ENCODE measurements at places on chromosomes 7 and 10.

DNA sequence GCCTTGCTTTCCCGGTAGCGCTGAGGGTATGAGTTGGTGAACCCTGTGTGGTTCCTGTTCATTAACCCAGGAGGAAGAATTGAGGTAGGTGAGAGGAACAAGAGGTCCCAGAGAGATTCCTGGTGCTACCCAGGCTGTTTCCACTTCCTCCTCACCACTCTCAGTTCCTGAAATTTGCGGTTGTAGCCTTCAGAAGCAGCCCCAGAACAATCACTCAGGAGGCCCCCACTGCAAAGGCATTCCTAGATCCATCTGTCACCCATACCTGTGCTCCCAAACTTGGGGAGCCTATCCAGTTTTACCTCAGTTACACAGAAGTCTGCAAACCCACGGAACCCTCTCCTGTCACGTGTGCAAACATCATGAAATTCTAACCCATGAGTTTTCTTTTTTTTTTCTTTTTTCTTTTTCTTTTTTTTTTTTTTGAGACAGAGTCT, 9.0 kb upstream of the PIP4K2A start:
- no peak for DNase-seq

GRCh38 chr10:1203216-1203615, 147.0 kb downstream of the WDR37 start:
- no peak for DNase-seq

DNA sequence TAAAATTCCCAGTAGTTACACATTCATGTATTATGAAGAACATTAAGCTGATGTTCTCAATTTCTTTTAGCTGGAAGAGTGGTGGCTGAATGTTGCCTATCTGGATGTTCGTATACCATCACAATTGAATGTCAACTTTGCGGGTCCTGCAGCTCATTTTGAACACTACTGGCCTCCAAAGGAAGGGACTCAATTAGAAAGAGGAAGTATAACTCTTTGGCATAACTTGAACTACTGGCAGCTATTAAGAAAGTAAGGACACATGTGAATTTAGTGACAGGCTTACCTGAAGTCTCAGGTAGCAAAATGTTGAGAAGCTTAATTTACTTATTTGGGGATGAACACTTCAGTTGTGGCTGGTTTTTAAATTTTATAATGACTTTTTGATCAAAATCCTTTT, 15.9 kb downstream of the CROT start:
- DNase-seq: no peak

DNA sequence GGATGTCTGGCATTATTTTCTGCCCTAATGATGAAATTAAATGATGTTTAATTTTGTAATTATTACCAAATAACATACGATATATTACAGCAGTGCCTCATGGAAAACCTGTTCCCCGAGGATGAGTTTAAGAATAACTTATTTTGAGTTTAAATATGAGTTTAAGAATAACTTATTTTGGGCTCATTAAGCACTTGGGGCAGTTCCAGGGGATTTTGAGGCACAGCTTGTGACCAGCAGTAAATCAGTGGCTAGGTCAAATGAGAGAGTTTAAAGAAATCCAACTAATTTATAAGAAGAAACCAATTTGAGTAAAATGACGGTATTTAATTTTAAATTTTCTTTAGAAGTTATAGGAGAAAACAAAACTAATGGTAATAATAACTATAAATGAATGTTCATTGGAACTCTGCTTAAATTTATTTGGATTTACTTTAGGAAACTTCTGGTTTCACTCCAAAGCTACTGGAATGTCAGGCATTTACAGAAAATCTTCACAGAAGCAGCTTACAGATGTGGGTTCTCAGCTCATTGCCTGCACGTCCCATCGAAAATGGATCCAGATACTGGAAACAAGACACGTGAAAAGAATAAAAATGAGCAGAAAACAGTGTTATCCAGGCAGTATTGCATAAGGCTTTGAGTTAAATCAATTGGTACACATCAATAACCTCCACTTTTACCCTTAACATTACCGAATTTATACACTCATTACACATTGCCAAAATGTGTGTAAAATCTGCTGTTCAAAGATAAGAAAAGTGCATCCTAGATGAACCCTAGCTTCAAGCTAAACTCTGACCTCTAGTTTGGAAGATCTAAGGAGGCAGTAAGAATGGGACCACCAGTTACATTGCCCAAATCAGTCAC, 784.5 kb upstream of the IGFBP3 start:
- DNase-seq: no peak

- DNase-seq: no peak
These were observed 185.8 kb downstream of the PTEN start for GRCh38 chr10:88049204-88049603.

- DNase-seq: no peak
These were observed 10.1 kb downstream of the GIMAP2 start for GRCh38 chr7:150695654-150696053.

DNA sequence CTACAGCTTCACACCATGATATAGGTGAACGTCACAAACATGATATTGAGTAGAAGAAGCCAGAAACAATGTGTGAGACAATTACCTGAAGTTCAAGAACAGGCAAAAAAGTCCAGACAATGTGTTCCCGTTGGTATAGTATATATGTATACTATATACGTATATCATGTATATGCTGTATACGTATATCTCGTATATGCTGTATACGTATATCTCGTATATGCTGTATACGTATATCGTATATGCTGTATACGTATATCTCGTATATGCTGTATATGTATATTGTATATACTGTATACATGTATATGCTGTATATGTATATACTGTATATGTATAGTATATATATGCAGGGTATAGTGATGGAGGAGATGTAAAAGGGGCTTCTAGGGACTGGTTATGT, 10.8 kb downstream of the ZSCAN25 start:
- no peak for DNase-seq

GRCh38 chr10:104337521-104337984, 712 bp downstream of the ITPRIP start:
- no peak for DNase-seq

DNA sequence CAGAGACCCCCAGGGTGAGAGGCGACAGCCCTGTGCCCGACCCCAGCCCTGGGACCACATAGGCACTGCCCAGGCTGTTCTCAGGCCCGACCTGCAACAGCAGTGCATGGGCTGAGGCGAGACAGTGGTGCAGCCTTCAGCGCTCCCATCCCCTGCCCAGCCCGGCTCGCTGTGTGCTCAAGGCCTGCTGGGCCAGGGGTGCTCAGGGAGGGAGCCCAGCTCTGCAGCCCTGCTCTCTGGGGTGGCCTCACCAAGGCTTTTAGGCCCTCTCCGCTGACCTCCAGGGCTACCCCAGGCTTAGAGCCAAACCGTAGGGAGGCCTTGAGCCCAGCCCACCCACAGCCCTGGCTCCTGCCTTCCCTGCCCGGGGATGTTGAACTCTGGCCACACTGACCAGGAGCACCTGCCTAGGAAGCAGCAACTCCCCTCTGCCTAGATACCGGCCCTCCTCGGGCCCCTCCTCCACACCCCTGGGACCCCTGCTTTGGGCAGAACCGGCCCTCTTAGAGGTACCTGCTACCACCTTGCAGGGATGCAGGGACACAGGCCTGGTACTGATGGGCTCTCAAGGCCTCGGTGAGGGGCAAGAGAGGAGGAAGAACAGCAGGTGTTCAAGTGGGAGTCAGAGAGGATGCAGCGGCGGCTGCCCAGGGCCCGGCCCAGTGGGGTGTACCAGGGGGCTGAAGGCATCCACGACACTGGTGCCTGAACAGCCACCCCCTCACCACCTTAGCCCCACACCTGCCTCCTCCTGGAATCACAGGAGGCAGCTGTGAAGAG, 231.5 kb downstream of the ELFN1 start:
- no peak for DNase-seq

- DNase-seq: no peak
These were observed 18.7 kb downstream of the SLC25A13 start for GRCh38 chr7:96303105-96303685.

GRCh38 chr7:90224195-90224594, 12.7 kb downstream of the STEAP2 start:
- no peak for DNase-seq

DNA sequence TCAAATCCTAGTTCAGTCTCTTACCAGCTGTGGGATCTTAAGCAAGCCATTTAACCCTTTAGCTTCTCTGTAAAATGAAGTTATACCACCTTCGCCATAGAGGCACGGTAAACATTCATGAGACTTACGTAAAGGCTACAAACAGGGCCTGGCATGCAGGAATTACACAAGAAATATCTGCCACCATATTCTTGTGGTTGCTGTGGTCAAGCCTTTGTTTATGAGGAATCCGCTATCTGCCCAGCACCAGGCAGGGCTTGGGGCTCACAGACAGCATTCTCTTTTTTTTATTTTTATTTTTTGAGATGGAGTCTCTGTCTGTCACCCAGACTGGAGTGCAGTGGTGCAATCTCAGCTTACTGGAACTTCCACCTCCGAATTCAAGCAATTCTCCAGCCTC, 9.9 kb downstream of the AIFM2 start:
- DNase-seq: no peak

GRCh38 chr7:142863891-142864685, 9.2 kb downstream of the EPHB6 start:
- DNase-seq: no peak

DNA sequence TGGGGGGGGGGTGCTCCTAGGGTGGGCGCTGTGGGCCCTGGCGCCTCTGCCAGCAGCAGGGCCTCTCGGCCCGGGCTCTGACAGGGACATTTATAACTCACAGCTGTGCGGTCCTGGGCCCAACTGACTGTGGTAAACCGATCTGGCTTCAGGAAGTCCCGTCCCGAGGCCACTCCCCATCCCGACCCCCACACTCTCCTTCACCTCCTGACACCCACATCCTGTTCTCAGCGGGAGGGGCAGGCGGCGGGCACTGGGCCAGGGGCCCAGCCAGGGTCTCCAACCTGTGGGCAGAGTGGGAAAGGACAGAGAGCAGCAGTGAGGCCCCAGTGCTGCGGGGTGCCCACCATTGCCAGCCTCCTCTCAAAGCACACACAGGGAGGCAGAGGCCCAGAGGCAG, 69.1 kb downstream of the ZMIZ1 start:
- DNase-seq: peak; percentile 39

GRCh38 chr7:129828078-129828762, 124.5 kb downstream of the UBE2H start:
- no peak for DNase-seq

- DNase-seq: no peak
These were observed 821.9 kb upstream of the AUTS2 start for GRCh38 chr7:68776326-68776725.

DNA sequence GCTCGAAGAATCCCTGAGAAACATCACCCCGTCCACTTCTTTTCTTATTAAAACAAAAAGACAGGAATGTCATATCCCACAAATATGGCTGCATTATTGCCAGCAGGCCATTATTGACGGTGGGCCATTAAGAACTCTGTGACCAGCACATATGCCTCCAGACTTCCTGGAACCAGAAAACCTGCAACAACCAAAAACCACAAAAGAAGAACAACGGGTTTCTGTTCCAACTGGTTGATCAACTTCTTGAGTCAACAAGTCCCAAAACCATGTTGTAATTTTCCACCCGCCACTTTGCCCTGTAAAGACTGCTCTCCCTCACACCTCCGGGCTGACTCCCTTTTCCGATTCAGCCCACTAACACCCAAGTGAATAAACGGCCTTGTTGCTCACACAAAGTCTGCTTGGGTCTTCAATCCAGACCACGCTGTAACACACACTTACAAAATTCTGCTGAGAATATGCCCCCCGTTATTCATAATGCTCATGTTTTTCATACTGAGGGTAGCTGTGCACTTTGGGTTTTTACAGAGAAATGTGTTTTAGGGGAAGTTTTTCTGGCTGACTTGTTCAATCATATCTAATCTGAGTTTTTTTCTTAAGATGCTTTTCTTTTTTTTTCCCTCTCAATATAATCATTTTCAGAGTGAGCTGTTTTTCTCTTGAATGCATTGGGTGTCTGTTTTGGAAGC, 20.7 kb downstream of the ZNF107 start:
- DNase-seq: no peak

DNA sequence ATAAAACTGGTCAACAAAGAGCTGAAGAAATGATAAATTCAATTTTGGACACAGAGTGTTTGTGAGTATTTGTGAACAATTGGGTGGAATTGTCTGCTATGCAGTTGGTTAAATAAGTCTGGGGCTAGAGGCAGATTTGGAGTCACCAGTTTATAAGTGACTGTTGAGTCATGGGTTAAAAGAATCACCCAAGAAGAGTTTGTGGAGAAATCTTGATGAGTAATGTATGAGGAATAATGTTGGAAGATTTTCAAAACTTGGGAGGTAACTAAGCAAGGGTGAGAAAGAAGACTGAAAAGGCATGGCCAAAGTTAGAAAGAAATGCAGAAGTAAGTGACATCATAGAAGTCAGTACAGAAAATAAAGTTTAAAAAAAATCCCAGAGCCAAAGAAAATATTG, 750.7 kb downstream of the MAGI2 start:
- no peak for DNase-seq

- no peak for DNase-seq
These were observed 9.0 kb upstream of the POR start for GRCh38 chr7:75905785-75906604.

GRCh38 chr7:27198138-27198841, 1.6 kb downstream of the HOXA13 start:
- DNase-seq: no peak

- peak; percentile 21 for DNase-seq
These were observed 76.1 kb upstream of the CPXM2 start for GRCh38 chr10:123967626-123968243.

DNA sequence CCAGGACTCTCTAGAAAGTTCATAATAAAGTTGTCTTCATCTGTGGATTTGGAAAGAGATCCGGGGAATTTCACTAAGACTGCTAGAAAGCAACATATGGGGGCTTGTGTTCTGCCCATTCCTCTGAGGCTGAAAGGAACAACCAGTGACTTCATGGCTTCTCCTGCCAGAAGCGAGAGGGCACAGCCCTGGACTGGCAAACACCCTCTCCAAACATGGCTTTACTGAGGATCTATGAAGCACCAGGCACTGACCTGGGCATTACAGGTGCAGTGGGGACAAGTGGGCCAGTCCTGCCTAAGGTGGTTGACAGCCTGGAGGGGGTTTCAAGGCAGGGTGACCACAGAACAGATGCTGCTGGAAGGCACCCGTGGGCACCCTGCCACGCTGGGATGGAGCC, 185.8 kb upstream of the GPR26 start:
- no peak for DNase-seq

- DNase-seq: no peak
These were observed 139.8 kb upstream of the CDK13 start for GRCh38 chr7:39810204-39810642.

GRCh38 chr7:98283887-98284222, 2.4 kb downstream of the BRI3 start:
- no peak for DNase-seq

- no peak for DNase-seq
These were observed 11.9 kb downstream of the TSPAN14 start for GRCh38 chr10:80465839-80466590.

- no peak for DNase-seq
These were observed 102.9 kb downstream of the PFKFB3 start for GRCh38 chr10:6305401-6306321.
